Right hindlimb (tissue), 1 donor: ENCODE measurements at places on chromosomes 12 and 14.

DNA sequence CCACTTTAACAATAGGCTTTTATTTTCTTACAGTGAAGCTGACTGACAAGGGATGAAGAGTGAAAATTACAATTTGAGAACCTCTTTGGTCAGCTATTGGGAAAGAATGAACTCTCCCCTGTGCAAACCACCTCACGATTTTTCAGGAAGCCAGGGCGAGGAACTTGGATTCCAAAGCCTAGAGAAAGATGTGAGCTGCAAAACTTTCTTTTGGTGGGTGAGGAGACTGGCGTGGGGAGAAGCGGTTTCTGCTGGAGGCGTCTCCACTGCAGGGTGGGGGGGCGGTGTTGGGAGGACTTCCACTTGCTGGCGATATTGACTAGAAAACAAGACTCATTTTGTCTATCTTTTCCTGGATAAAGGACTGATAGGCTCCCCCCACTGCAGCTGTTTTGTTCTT lies 59.3 kb upstream of the VRK1 start:
- no peak for DNase-seq

- peak; percentile 69 for DNase-seq
Measured at GRCh38 chr12:82687021-82688011, 610 bp downstream of the TMTC2 start.

GRCh38 chr14:55599250-55599879 lies 19.4 kb downstream of the KTN1 start:
- DNase-seq: no peak

GRCh38 chr12:6039894-6040601 lies 84.4 kb downstream of the VWF start:
- DNase-seq: peak; percentile 62

GRCh38 chr12:4293966-4294505 lies 20.5 kb downstream of the CCND2 start:
- no peak for DNase-seq

- no peak for DNase-seq
Measured at GRCh38 chr14:91569301-91569700, 59.2 kb upstream of the PPP4R3A start.

DNA sequence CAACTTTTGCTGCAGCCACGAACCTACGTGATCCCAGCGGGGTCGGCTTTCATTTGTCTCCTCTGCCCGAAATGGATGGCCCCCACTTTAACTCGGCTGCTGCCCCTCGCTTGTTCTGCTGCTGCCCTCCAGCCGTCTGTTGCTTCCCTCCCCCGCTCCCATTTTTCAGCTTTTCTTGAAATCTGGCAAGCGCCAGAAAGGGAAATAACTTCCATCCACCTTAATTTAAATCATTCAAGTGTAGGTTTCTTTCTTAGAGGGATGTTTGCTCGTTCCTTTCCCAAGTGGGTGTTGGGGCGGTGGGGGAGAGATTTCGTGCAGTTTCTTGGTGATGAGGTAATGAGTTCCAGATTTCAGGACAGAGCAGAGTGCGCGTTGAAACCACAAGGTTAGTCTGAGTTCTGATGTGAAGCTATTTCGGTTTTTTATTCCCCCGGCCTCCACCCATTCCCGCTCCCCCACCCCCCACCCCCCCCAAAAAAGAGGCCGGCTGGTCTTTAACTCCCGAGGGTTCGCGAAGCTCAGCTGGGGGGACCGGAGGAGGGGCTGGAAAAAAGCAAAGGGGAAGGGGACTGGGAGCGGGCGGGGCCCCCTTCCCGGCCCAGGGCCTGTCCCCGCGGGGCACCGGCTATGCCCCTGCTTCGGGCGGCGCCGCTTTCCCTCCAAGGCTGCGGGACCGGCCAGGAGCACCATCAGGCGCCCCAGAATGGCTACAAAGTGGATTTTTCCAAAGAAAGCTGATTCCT lies 2.2 kb upstream of the ZFP36L1 start:
- DNase-seq: peak; percentile 89

DNA sequence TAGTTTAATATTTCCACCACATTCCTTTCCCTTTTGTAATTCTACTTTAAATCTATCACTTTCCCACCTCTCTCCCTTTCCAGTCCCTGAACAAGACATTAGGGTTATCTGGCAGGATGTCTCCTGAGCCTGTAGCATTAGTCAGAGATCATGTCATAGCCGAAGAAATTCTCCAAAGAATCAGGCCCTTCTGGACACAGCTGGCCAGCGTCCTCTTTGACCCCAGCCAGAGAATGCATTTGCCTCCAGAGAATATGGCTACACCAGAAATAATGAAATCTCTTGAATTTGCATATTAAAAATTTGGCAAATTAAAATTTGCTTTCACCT lies 56.7 kb downstream of the NTF3 start:
- no peak for DNase-seq

- DNase-seq: no peak
Measured at GRCh38 chr14:54226558-54226957, 170.2 kb upstream of the CDKN3 start.

- DNase-seq: peak; percentile 82
Measured at GRCh38 chr14:92513204-92513965, at the start of gene RIN3. RIN3 (plus strand) TSS chr14:92513781; CDS start chr14:92513933, 152 bp downstream.

- DNase-seq: no peak
Measured at GRCh38 chr12:127383281-127383680, 883.7 kb upstream of the TMEM132C start.

DNA sequence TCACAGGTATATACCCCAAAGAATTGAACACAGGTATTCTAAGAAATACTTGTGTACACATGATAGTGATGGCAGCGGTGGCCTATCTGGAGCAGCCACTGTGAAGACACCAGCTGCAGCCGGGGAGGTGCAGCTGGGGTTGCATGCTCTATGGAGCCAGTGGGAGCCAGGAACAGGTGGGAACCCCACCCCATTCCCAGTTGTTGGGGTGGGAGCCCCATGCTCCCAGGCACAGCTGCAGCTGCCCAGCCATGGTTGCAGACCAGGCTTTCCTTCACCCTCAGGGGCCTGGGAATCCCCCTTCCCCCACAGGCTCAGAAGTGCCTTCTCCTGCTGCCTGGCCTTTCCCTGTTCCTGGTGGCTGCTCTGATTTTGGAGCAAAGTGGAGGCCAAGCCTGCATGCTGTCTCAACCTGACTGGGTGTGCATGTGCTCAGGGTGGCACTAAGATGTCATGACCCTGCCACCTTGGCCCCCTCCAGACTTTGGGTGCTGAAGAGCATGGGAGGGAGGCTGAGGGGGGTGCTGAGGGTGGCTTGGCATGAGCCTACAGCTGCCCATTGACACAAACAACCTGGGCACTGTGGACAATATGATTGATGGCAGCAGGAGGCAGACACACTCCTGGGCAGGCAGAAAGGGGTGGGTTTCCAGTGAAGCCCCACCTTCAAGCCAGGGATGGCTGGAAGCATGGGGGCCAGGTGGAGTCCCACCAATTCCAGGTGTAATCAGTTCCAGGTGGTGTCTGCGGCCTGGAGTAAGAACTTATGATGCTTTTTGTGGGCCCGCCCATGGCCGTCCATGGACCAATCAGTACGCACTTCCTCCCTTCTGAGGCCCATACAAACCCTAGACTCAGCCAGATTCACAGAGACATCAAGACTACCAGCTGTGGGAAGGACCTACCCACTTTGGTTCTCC lies 234.7 kb downstream of the ADGRD1 start:
- no peak for DNase-seq

DNA sequence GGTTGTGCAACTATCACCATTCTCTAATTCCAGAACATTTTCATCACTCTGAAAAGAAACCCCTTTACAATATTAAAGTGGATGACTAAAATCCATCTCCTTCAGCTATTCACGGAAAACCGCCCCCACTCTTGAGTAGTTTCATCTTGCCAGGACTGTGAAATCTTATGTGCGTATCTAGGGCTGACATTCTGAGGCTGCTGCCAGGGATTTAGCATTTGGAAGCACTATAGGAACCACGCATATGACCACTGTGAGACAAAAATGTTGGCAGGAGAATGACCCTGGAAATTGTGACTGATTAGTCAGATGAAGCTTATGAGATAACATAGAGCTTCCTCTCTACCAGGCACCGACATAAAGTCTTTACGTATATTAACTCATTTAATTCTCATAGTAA lies 305.2 kb upstream of the PDE3A start:
- DNase-seq: peak; percentile 33

DNA sequence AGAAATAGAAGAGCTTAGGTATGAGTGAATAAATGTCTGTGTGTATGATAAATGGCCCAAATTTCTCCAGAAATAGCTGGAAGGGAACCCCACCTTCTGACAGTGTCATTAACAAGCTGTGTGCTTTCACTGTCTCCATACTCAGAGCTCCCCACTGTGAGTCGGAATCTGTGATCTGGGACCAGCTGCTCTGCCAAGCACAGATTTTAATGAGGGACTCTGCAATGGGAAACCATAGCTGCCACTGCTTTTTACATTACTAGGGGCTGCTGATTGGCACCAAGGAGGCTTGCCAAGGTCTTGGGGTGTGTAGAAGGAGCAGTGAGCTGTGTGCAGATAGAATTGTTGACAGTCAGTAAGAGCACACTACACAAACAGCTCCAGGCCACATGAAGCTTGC lies 244.2 kb upstream of the CCDC196 start:
- no peak for DNase-seq

DNA sequence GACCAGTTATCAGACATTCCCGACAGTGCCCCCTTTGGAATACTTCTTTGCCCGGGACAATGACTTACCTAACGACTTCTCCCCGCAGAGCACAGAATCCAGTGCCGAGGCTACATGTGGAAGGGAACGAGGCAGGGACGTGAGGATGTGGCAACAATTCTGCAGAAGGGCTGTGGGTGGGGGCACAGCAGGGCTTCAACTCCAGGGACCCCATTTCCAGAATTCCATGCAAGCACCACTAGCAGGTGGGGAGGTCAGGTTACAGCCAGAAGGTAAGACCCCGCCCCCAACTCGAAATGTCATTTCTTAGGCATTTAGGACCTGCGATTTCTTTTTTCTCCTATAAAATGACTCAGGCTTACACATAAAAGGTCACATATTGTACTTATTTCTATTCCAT lies 207.9 kb downstream of the TMEM132C start:
- DNase-seq: no peak

DNA sequence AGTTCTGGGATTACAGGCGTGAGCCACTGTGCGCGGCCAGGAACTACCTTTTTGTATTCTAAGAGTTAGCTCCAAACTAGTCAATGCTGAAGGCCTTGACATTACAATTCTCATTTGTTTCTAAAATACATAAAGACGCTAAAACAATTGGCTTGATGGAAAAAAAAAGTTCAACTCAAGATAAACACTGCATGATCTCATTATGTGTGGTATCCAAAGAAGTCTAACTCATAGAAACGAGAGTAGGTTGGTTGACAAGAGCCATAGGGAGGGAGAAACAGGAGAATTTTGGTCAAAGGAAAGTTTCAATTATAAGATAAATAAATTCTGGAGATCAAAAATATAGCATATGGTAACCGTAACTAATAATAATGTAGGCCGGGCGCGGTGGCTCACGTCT lies 20.0 kb upstream of the RNF34 start:
- no peak for DNase-seq

DNA sequence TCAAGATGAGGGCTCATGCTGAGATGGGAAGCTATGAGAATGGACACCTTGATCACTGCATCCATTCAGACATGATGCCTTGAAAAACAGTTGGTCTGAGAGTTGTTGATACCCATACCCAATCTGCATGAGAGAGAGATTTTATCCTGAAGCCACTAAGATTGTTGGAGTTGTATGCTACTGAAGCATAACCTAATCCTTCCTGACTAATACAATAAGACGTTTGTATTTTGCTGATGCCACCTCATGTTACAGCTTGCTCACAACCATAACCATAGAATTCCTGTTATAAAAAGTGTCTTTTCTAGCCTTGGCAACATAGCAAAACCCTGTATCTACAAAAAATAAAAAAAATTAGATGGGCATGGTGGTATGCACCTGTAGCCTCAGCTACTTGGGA lies 12.7 kb upstream of the SERPINA1 start:
- no peak for DNase-seq

DNA sequence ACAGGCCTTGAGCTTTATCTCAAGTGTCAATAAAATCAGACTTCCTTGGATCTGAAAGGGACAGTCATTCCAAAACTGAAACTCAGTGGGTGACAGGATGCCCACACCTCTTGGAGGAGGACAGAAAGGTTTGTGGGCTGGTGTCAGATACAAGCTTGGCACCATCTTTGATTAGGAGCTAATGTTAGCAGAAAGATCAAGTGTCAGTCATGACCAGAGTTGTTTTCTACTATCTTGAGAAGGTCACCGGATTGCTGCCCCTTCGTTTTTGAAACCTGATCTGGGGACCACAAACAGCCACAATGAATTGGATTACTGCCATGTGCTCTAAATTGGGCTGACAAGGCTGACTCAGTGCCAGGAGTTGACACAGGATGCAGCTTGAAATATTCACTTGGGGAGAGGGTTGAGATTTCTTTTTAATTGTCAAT lies 88.3 kb downstream of the OTOGL start:
- peak; percentile 65 for DNase-seq

DNA sequence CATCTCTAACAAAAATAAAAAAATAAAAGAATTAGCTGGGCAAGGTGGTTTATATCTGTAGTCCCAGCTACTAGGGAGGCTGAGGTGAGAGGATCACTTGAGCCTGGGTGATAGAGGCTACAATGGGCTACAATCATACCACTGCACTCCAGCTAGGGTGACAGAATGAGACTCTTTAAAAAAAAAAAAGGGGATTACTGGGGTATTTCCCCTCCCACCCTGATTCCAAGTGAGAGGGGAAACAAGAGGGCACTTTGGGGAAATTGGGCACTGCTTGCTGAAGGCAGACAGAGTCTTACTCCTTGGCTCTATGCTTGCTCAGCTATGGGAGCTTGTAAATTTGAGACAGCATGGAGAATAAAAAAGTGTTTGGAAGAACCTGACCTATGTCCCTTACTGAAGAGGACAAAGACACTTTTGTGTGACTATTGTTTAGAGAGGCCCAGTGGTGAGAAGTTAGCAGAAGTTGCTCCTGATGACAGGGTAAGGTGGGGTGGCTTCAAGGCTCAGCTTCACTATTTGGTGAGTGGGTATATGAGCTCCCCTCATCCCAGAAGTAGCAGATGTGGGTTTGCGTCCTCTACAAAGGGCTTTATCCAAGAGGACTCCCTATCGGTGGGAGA lies 44.0 kb downstream of the KLRG1 start:
- no peak for DNase-seq

DNA sequence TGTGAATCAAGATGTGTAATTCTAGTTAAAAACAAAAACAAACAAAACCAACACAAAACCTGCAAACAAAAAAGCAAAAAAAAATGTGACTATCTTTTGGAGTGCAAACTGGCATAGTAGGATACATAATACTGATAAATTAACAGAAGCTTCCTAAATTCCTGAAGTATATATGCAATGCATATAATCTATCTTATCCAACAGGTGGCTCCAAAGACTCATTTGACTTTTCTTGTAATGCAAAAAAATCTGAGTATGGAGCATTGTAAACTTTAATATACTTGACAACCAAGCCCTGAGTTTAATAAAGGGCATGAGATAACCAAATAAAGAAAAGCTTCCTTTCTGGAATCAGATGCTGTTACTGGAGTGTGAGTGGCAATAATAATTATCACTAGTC lies 1003.6 kb downstream of the FSCB start:
- DNase-seq: no peak

DNA sequence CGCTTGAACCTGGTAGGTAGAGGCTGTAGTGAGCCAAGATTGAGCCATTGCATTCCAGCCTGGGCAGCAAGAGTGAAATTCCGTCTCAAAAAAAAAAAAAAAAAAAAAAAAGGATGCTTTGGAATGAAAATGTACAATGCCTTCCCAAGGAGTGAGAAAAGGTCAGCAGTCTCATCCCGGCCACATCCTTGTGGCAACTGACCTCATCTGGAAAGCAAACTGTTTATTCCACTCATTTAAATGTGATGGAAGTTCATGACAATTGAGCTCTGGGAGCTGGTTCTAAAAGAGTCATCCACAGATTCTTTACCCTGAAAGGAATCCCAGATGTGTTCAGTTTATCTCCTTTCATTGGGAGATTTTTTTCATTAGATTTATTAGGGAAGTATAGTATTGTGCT lies 19.4 kb upstream of the LIMA1 start:
- DNase-seq: no peak
